ENCODE measurements at places on chromosomes 6 and 20.

DNA sequence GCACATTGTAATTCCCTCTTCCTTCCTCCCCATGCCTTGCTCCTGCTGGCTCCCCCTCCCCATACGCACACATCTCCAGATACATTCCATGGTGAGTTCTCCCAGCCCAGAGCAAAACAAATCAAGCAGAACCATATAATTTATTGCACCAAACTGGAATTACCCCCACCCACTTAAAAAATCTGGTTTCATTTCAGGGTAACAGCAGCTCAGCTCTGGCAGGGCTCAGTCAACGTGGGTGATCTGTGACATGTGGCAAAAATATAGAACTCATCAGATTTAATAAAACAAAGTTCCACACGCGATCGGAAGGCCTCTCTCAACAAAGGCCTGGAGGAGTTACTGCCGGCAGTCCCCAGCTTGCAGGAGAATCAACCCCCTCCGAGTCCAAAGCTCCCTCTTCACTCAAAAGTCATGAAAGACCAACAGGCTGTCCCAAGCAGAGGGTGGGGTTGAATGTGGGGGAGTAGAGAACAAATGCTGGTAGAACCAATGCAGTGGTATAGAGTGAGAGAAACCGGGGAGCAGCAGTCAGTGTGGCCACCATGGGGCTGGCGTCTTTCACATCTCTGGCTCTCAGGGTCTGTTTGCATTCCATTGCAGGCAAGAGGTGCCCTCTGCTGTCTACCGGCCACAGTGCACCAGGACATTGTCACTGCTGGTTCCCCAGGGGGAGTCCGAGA lies 323.3 kb upstream of the NT5E start:
- peak; percentile 0 for DNase-seq

GRCh38 chr6:30500421-30501355 lies 11.4 kb downstream of the HLA-E start:
- no peak for DNase-seq

DNA sequence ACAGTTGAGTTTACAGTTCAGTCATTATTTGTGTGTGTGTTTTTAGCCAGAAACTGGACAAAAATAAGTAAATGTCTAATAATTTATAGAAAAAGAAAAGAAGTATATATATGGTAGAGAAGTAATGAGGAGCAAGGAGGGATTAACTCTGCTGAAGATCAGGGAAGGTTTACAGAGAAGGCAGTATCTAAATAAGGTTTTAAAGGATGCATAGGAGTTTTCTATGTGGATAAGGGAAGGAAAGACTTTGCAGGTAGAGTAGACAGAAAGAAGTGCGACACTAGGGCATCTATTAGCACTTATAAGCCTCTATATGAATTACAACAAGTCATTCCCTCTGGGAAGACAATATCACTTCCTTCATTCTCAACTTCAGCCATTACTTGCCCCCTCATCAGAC lies 34.3 kb downstream of the ISM1 start:
- DNase-seq, result no peak

DNA sequence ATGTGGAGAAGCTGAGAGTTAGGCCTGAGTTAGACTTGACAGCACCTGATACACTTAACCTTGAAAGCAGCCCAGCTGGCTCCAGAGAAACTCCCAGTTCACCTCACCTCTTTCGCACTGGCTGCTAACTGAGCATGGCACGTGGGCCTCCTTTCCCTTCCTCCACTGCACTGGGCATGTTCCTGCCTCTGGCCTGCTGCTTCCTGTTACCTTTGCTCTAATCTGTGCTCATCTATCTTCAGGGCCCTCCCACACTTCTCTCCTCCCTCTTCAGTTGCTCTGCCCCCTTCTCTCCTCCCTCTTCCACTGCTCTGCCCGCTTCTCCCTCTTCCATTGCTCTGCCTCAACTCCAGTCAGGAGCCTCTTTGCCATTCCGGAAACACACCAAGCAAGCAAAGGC lies 13.7 kb upstream of the UBE2V1 start:
- no peak for DNase-seq

GRCh38 chr6:34044945-34045595 lies 100.8 kb downstream of the GRM4 start:
- no peak for DNase-seq

DNA sequence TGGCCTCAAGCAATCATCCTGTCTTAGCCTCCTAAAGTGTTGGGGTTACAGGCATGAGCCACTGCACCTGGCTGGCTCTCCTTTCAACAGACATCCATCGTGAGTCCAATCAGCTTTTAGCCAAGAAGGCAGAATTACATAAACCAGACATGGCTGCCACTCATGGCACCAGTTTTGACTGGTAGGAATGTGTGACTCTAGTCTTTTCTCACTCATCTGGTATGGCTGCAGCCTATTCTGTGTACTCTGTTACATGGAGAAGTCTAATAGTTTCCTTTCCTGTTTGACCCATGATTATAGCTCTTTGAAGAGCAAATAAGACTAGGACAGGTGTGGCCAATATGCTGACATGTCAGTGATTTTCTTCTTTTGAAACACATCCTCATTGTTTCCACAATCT lies 27.0 kb upstream of the RNF144B start:
- DNase-seq, result no peak

- no peak for DNase-seq
These were observed 11.5 kb downstream of the ARHGAP18 start for GRCh38 chr6:129698430-129698829.

DNA sequence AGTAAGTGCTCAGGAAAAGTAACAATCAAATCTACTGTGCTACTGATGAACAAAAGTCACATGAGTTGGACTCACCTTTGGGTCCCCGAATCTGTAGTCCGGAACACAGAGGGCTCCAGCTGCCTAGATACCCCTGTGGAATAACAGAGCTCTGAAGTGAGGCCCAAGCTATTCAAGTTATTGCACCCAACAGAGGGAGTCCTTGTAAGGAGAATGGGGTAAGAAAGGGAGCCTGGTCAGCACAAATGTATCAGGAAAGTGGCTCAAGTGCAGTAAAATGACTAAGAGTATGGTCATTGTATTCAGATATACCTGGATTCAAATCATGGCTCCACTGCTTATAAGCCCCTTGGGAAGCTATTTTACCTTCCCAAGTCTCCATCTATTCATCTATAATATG lies 20.9 kb downstream of the EDN1 start:
- no peak for DNase-seq

DNA sequence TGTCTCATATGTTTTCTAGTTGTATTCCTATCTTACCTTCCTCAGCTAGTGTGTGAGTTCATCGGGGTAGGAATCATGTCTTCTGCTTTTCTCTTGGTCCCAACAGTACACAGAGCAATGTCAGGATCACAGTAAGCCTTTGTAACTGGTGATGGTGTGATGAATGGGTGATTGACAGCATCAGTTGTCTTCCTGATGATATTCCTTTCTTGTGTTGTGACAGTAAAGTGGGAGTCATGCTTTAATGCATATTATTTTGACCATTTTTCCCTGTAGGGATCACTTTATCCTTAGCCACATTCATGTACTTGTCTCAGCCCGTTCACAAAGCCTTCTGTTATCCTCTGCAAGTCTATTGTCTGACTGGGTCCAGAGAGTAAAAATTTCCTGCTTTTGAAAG lies 501.7 kb downstream of the UTRN start:
- DNase-seq, result no peak

GRCh38 chr6:147381712-147382111 lies 126.8 kb upstream of the SAMD5 start:
- DNase-seq, result no peak

Measured in activated CD8-positive, alpha-beta memory T cell treated with anti-CD3 and anti-CD28 coated beads for 48 hours (primary cell).